Activated CD4-positive, alpha-beta T cell treated with anti-CD3 and anti-CD28 coated beads, Interleukin-2, Interleukin-6, amounts not matched to agents 100 ng/mL and 50 ng/mL, durations not matched to agents 16 hours and 8 hours (primary cell): ENCODE measurements at places on chromosomes 1 and 21.

DNA sequence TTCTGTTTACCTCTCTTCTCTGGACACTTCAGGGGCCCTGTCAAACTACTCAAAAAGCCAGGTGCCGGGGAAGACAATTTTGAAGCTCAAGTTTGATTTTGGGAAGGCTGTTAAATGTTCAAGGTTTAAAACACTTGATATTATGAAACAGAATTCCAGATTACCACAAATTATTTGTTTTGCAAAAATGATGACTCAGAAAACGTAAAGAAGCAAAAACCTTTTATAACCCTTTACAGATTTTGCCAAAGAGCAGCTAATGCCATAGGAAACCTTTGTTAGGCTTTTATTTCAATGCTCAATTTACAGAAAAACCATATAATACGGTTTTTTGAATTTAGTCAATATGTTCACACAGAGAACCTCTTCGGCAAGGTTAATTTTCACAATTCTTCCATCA, 593.4 kb upstream of the ZP4 start:
- DNase-seq: no peak

DNA sequence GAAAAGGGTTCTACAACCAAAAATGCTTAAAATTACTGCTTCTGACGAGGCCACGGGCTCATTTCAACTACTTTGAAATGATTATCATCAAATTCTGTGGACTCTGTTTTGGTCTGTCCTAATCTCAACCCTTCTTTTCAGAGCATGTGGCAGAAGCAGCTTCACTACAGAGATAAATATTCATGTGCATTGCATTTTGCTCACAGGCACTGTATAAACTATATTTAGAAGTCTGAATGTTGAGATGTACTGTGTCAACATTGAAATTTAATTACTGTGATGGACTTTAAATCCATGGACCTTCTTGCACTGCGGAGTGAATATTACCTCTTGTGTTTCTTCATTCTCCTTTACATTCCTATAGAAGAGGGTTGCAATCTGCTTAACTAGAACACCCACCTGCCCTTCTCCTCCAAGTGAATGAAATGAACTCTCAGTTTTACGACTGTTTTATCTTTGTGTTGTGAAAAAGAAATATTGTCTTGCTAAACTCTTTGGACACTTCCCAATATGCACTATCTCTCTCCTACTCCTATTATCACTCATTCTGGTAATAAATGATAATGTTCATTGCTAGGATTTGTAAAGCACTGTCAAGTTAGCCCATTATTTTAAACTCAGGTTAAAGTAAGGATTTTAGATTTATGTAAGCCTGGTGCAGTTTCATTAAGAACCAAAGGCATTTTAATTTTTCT, 281.2 kb upstream of the ST6GALNAC5 start:
- no peak for DNase-seq

- DNase-seq: peak; percentile 59
Measured at GRCh38 chr1:116910379-116911187, 867 bp downstream of the PTGFRN start.

GRCh38 chr21:23930565-23930964, 1676.7 kb downstream of the MRPL39 start:
- DNase-seq: no peak

DNA sequence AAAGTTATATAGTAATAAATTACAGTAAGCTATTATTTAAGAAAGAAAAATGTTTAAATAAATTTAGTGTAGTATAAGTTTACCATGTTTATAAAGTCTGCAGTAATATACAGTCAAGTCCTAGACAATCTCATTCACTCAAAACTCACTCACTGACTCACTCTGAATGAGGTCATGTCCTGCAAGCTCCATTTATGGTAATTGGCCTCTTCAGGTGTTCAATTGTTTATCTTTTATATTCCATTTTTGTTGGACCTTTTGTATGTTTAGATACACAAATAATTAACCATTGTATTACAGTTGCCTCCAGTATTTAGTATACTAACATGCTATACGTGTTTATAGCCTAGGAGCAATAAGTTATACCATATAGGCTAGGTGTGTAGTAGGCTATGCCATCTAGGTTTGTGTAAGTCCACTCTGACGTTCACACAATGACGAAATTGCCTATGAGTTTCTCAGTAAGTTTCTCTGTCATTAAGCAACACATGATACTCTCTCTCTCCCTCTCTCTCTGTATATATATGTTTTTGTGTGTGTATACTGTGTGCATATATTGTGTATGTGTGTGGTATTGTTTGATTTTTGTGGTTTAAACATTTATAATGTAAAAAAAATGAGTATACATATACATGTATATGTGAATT, 161.2 kb downstream of the NCAM2 start:
- DNase-seq: no peak

GRCh38 chr1:1000357-1001056, 610 bp upstream of the HES4 start:
- DNase-seq: peak; percentile 63

DNA sequence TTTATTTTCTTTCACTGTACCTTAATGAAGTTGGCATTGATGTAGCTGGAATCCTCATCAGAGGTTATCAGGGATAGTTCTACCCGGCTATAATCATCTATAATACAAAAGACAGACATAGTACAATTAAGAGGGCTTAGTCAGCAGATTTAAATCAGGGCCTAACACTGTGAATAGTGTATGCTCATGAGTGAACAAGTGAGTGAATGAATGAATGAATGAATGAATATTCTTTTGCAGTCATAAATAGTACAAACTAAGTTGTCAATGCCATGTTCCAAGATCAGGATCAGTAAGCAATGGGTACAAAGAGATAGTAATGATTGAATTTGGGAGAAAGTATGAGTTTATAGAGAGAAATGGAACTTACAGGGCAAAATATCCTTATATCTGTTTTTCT, 12.5 kb downstream of the PTPN22 start:
- DNase-seq: no peak

- no peak for DNase-seq
Measured at GRCh38 chr1:113808450-113809195, 3.7 kb downstream of the RSBN1 start.

- no peak for DNase-seq
Measured at GRCh38 chr1:222931023-222931422, 116.2 kb downstream of the DISP1 start.

DNA sequence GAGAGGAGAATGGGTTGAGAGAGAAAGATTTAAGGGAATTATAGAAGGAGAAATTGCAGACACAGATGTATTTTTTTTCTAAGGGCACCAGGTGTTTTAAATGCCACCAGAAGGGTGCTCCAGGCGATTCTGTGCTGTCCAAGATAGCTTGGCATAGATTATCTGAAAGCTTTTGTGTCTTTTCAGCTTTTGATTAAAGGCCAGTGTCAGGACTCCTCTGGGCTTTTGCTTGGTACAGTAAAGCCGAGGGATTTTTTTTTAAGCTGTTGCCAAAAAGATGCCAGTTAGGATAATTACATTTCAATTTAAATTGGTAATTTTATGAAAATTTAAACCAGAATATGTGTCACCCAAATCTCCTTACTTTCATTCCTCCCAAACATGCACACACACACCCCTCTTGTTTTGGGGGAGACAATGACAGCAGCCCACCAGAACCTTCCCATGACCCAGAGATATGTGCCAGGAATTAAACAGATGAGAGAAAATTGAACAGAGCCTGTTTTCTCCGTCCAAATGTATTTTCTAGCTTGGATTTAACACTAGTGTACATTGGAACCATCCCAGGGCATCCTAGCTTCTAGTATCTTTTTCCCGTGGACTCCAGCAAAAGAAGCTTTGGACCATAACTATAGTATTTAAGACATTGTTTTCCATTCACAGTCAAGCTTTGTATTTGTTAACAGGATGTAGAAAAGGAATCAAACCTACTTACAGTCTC, 670.7 kb upstream of the CXADR start:
- no peak for DNase-seq

DNA sequence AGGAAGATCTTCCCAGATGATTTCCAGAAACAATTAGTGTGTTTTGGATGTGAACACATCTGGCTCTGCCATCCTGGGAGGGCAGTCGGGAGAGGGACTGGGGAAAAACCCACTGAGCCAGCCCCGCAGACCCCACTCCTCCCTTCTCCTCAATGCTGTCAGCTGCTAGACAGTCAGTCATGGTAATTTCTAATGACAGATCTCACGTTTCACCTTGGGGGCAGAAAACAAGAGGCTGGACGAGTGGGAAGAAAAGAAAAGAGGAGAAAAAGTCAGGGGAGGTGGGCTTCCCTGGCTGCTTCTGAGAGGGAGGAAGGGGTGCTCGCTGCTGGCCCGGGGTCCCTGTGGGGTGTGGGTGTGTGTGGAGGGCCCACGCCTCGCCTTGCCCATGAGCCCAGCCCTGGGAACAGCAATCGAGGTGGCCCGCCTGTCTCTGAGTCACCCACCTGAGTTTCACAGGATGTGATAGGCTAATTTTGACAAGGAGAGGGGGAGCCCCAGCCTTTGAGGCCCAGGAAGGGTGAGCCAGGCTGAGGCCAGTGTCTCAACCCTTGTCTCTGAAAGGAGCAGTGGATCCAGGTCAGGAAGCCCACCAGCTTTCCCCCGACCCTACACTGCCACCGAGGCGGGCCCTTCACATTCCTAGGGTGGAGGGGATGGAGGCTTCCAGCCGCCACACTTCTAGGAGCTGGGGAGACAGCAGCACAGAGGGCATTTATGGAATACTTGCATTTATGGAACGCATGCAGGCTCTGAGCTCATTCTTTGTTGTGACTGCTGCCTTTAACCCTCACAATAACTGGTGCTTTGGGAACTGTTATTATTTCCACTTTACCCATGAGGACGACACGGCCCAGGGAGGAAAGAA, 49.1 kb upstream of the IFNLR1 start:
- peak; percentile 36 for DNase-seq

DNA sequence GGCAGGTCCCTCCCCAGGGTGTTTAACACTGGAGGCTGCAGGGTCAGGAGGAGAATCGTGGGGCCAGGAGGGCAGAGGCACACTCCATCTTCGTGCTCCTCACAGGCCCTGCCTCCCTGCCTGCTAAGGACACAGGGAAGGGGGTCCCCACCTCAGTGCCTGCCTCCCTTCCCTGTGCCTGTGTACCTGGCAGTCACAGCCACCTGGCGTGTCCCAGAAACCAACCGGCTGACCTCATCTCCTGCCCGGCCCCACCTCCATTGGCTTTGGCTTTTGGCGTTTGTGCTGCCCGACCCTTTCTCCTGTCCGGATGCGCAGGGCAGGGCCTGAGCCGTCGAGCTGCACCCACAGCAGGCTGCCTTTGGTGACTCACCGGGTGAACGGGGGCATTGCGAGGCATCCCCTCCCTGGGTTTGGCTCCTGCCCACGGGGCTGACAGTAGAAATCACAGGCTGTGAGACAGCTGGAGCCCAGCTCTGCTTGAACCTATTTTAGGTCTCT, 623 bp upstream of the BGLAP start:
- DNase-seq: no peak
